ENCODE measurements at places on chromosomes 3 and 15.

GRCh38 chr3:47577583-47578118 lies 1.0 kb downstream of the CSPG5 start:
- peak; percentile 25 for DNase-seq

- DNase-seq: peak; percentile 60
Observed at GRCh38 chr15:35000511-35000910, 12.4 kb upstream of the ZNF770 start.

DNA sequence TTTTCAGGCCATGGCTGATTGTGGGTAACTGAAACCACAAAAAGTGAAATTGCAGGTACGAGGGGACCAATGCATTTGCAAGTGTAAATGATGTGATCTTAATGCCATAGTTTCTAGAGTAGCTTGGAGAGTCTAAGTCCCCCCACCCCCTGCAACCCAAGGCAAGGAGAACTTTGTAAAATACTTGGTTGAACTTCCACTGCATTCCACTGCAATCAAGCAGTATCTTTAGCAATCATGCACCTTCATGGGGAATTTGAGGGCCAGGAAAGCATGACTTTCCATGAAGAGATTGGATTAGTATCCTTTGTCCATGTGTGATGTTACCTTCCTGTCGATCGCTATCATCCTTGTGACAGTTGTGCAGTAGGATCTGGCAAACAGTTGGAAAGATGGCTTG lies 11.4 kb upstream of the CYP8B1 start:
- no peak for DNase-seq

GRCh38 chr15:65207280-65207840 lies 3.9 kb downstream of the CILP start:
- no peak for DNase-seq

GRCh38 chr3:112382543-112383160 lies 49.7 kb downstream of the CD200 start:
- no peak for DNase-seq

- DNase-seq: no peak
Observed at GRCh38 chr3:156479604-156480003, 75.3 kb downstream of the SSR3 start.

GRCh38 chr3:135172191-135172869 lies 377.3 kb downstream of the EPHB1 start:
- DNase-seq: no peak

DNA sequence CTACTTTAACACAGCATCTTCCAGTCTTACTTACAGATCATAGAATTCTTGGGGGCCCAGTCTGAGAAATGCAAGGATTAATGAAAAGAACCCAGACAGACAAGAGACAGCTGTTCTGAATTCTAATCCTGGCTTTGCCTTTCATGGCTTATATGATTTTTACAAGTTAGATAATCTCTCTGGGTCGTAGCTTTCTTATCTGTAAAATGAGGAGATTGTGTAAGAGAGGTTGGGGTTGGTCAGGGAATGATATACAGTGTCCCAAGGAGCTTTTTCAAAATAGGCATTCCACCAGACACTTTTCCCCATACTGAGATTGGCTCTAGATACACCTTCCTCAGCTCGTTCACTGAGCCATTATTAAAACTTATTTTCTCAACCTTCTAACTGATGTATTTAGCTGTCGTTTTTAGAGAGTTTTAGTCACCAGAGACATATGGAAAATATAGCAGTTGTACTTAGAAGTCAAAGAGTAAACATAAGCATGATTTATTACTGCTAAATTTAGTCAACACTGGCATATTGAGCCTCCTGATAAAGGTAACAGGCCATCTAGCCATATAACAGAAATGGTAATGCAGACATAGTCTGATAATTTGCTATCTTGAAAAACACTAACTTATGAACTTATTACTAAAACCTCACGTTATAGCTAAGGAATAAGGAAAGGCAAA lies 163.0 kb upstream of the MLF1 start:
- DNase-seq: no peak

DNA sequence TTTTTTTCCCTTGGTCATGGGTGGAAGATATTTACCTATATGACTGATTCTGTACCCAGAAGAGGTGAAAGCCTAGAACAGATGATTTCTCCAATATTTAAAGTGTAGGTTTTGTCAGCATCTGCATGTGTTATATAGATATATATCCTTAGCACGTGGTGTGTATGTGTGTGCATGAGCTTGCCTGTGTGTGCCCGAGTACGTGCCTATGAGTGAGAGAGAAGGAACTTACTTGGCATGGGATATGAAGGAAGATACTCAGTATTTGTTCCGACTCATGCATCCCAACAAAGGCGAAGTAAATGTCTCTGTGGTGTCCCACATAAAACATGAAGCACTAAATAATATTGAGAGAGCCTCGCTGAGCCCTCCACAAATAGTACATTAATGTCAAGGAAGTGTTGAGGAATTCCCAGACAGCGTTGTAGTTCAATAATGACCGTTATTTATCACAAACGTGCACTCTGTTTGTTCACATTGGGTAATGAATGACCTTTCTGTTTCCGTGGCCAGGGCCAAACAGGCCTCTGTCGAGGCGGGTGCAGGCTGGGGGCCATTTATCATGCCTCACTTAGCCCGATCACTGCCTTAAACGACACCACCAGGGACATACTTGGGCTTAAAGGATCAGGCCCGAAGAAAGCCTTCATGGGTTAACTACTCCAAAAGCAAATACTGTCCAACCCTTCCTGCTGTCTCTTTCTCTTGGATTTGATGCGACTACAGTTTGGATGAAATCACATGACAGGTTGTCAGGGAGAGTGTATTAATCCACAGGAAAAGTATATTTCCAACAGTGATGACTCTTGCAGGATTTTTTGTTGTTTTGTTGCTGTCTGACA lies 267.7 kb downstream of the PTPRG start:
- DNase-seq: no peak

GRCh38 chr3:134030379-134031347 lies 938 bp upstream of the SLCO2A1 start:
- peak; percentile 89 for DNase-seq

DNA sequence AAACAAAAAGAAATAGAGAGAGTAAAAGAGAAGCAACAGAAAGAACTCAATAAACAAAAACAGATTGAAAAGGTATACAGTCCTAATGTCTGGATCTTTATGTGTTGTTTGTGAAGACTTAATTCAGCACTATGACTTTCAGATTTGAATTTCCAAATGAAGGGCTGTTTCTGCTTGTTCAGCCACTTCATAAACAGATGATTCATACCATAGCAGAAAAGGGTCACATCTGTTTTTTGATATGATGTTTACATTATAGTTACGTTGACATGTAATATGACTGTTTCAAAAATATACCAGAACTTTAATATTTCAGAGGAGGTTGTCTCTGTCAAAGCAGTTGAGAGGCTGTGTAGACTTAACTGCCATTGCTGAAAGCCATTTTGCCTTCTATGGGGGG lies 24.1 kb downstream of the ASB14 start:
- DNase-seq: no peak

- peak; percentile 38 for DNase-seq
Observed at GRCh38 chr15:68639926-68640600, 61.3 kb downstream of the CORO2B start.

GRCh38 chr3:30293621-30294240 lies 312.7 kb upstream of the TGFBR2 start:
- no peak for DNase-seq

DNA sequence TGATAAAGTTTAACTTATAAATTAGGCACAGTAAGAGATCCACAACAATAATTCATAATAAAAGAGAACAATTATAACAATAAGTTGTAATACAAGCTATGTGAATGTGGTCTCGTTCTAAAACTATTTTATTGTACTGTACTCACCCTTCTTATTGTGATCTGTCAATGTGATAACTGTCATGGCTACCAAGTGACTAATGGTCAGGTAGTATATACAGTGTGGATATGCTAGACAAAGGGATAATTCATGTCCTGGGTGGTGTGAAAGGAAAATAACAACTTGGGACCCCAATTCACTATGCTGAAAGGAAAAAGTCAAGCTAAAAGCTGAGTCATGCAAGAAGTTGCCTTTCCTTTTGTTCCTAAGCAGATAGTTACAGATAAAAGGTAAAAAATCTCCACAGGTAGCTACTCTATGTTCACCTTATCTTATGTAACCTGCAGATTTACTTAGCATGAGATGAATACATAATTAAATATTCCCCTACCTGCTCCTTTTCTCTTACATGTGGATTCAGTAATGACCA lies 10.7 kb upstream of the CYP8B1 start:
- DNase-seq: no peak

- DNase-seq: no peak
Observed at GRCh38 chr3:57059411-57059810, 1.1 kb upstream of the SPATA12 start.

- no peak for DNase-seq
Observed at GRCh38 chr3:194078045-194078821, 57.7 kb upstream of the HES1 start.

GRCh38 chr3:34213478-34213877 lies 415.0 kb downstream of the PDCD6IP start:
- no peak for DNase-seq

GRCh38 chr3:187706971-187707370 lies 4.6 kb upstream of the RTP2 start:
- DNase-seq: no peak

GRCh38 chr3:89586676-89587075 lies 479.3 kb downstream of the EPHA3 start:
- DNase-seq: no peak

DNA sequence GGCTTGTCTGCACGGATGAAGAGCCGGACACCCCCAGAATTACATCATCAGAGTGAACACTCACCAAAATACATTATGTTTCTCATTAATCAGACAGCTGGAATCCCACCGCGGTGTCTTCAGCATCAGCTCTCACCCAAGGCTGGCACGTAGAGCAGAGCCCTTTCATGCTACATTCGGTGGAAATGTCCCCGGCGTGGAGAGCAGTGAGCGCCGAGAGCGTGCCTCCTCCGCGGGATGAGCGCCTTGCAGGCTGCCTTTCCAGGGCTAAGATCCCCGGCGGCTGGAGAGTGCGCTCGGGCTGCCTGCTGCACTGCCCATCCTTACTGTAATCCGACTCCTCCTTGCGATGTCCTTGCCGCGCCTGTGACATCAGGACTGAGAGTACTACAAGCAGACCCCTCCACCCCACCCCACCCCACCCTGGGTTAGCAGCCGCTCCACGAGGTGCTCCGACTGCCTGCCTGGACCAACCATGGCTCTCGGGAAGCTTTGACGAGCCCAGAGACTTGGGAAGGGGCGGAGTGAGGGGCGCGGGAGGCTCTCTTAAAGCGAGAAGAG lies at the start of gene ZNF385D:
Gene ZNF385D, minus strand, starts transcription at position 380 of the 561 bp plus-strand sequence. Its CDS starts 294 bp downstream, at position 86.
- DNase-seq: peak; percentile 28

- DNase-seq: no peak
Observed at GRCh38 chr3:94927175-94927574, 864.3 kb downstream of the NSUN3 start.

- no peak for DNase-seq
Observed at GRCh38 chr3:41441568-41441967, 242.3 kb downstream of the CTNNB1 start.

- DNase-seq: no peak
Observed at GRCh38 chr15:64521201-64521600, 60.8 kb downstream of the ZNF609 start.

DNA sequence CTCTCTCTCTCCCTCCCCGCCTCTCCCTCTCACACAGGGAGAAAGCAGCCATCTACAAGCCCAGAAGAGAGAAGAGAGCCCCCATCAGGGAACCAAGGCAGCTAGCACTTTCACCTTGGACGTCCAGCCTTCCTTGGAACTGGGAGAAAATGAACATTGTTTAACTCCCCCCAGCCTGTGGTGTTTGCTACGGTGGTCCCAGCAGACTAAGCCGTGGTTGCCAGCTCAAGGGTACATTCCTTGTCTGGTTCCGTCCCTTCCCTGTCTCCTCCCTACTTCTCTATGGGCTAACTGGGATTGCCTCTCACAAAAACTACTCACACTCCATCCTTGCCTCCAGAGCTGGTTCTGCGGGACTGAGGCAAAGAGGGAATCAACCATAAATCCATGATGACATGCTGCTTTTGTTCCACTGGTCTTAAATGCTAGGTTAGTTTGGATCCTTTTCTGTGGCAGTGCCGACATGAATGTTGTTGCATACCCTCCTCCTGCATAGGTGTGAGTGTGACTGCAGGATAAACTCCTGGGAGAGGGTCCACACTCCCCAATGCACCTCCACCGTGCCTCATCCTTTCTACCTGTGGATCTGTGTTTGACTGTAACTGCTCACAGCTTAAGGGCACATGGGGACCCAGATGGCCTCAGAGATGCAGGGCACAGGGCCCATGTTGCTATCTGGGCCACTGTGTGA lies 12.0 kb downstream of the C3orf22 start:
- no peak for DNase-seq

DNA sequence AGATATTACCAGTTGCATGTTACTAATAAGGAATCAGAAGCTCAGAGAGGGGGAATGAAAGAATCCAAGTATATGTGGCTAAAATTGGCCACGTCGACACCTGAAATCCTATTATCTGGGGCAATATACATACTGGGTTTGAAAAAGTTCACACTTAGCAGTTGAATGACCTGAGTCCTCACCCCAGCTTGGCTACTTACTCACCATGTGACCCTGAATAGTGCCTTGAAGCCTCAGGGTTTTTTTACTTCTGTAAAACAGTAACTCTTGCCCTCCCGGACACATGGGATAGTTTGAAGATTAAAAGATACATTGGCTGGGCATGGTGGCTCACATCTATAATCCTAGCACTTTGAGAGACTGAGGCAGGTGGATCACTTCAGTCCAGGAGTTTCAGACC lies 342.2 kb upstream of the TPRG1 start:
- no peak for DNase-seq

- peak; percentile 81 for DNase-seq
Observed at GRCh38 chr3:61560517-61561373, 626 bp upstream of the PTPRG start.

GRCh38 chr15:62782071-62782841 lies 260.3 kb upstream of the TPM1 start:
- DNase-seq: peak; percentile 97

DNA sequence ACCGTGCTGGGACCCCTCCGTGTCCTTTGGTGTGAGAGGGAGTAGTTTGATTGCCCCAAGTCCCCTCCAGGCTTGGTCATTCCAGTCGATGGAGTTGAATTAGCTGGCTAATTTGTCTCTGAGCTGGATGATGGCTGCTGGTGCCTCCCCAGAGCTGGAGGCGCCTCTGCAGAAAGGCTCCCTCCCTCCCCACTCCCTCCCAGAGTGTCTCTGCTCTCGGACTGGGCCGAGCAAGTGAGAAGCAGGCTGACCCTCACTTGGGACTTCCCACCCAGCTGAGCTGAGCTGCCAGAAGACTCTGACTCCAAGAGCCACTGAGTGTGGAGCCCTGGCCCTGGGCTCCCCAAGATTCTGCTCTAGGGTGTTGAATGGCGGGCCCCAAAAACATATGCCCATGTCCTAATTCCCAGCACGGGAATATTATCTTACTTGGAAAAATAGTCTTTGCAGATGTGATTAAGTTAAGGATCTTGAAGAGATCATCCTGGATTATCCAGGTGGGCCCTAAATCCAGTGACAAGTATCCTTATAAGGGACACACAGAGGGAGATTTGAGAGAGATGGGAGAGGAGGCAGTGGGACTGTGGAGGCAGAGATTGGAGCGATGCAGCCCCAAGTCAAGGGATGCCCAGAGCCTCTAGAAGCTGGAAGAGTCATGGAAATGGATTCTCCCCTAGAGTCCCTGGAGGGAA lies 60.7 kb upstream of the TLE3 start:
- DNase-seq: no peak

- DNase-seq: no peak
Observed at GRCh38 chr15:68113273-68113672, 59.2 kb downstream of the PIAS1 start.
